NCI-H187 (cell line): ENCODE measurements at places on chromosomes 4 and X.

DNA sequence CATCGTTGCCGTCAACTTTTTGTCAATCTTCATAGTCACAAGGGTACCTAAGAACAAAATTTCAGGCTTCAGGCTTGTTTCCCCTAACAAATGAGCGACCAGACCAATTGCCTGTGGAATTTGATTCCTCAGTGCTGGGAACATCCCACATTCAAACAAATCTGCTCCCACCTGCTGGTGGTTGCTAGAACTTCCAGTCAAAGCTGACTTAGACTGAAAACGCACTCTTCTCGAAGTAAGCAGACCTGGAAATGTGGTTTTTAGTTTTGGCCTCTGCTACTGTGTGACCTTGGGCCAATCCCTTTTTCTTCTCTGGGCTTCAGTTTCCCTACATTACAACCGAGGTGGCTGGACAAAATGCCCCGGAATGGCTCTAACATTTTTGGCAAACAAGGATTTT lies 1.8 kb upstream of the GABRQ start:
- peak; percentile 6 for DNase-seq

DNA sequence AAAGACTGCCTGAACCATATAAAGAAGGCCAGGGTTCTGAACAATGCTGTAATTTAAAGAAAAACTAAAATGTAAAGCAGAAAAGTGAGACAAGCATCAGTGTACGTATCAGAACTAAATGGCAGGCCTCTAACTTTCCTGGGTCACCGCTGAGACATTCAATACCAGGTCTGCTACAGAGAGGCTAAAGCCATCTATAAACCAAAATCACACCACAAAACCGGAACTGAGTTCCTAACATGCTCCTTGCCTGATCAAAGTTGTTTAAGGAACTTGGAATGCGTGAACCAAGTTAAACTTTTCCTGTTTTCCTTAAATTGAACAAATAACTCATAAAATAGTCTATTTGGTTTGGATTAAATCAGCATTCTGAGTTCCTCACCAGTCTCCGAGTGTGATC lies 55.3 kb upstream of the TECRL start:
- no peak for DNase-seq

DNA sequence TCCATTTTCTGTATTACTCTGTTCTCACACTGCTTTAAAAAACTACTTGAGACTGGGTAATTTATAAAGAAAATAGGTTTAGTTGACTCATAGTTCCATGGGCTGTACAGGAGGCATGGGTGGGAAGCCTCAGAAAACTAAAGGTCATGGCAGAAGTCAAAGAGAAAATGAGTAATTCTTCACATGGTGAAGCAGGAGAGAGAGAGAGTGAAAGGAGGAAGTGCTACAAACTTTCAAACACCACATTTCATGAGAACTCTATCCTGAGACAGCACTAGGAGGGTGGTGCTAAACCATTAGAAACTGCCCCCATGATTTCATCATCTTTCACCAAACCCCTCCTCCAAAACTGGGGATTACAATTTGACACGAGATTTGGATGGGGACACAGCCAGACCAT lies 108.0 kb upstream of the PBDC1 start:
- DNase-seq: no peak

DNA sequence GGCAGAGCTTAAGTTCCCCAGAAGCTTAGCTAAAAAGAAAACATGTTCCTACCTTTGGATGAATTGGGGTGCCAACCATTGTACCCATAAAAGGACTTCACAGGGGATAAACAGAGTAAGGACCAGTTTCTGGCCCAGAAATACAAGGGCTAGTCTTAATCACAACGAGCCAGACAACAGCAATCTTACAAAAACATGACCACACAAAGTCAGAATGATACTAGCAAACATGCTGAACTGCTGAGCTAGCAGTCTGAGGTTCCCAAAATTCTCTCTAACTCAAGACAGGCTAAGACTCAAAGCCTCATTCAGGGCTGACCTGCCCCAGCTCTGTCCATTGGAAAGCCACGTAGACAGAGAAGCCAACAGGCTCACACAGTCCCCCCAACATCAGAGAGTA lies 40.3 kb downstream of the ATP11C start:
- DNase-seq: no peak

- DNase-seq: peak; percentile 39
These were observed 15.2 kb upstream of the PACRGL start for GRCh38 chr4:20684852-20685763.

DNA sequence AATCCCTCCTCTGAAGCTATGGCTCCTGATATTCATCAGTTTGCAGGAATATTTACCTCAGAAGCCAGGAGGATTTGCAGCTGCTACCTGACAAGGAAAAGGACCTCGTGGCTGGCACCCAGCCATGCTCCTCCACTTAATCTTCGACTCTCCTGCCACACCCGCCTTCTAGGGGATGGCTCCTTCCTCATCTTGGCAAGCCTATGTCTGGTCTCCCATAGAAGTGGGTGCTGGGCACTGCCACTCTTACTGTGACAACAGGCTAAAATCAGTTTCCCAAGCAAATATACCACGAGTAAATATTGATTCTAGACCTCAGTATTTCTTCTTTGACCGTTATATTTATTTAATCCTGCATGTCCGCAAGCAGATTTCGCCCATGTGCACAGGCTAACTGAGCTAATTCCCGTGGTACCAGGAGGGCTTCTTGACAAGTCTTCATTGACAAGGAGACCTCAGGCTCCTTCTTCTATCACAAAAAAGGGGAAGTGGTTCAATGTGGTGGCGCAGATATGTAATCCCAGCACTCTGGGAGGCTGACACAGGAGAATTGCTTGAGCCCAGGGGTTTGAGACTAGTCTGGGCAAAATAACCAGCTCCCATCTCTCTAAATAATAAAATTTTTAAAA lies 52.6 kb upstream of the DCTD start:
- no peak for DNase-seq
